ENCODE measurements at places on chromosomes 7 and 10.

- DNase-seq = no peak
Observed at GRCh38 chr10:9068003-9068402, 1013.5 kb downstream of the GATA3 start.

DNA sequence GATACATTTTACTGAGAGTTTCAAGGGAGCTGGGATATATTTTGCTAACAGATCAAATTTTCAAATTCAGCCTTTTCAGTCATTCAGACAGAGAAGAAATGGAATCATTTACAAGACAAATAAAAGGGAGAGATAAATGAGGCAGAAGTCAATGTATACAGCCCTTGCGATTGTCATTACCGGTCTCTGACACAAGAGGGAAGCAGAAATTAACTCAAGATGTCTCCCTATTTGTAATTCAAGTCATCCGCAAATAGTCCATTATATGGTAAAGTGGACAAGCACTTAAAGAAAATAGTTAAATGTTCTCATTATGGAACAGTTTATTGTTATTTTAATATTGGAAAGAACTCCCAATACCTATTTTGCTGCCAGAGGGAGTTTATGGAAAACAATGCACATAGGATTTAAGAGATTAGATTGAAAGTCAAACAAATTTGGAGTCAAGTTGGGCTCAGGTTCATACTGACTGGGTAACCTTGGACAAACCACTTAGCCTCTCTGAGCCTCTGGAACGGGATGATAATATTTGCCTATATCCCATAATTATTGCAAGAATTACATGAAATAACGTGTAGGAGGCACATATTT is 89.3 kb upstream of the PRKCQ start:
- DNase-seq = no peak

- no peak for DNase-seq
Observed at GRCh38 chr10:6255548-6256061, 52.9 kb downstream of the PFKFB3 start.

DNA sequence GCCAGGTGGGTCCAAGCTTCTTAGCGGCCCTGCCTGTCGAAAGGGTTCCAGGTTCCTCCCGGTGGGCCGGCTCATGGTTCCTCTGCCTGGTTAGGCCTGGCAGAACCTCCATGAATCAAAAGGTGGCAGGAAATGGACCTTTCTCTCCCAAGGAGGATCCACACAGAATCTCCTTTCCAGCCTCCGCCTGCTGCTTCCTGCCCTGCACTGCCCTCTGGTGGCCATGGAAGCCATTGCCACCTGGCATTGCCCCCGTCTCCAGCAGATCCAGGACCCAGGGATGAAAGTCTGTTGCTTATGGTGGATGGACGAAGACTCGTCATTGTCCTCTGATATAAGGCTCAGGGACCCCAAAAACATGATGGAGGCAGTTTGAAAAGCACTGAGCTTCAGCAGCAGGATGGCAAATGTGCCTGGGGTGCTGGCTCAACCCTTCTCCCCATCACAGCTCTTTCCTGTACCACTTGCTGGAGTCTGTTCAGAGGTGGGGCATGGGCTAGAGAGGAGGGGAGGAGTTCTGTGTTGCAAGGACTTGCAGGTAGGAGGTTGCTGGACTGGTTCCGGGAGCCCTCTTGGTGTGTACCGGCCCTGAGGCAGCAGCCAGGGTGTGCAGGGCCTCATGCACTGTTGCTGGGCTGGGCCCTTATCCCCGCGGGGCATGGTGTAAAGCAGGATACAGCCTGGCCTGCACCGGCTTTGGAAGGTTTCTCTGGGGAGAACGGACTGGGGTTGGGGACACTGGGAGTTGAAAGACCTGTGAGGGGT is 11.3 kb upstream of the INMT start:
- peak; percentile 27 for DNase-seq

GRCh38 chr10:104021246-104021645 is 54.3 kb downstream of the SLK start:
- no peak for DNase-seq

DNA sequence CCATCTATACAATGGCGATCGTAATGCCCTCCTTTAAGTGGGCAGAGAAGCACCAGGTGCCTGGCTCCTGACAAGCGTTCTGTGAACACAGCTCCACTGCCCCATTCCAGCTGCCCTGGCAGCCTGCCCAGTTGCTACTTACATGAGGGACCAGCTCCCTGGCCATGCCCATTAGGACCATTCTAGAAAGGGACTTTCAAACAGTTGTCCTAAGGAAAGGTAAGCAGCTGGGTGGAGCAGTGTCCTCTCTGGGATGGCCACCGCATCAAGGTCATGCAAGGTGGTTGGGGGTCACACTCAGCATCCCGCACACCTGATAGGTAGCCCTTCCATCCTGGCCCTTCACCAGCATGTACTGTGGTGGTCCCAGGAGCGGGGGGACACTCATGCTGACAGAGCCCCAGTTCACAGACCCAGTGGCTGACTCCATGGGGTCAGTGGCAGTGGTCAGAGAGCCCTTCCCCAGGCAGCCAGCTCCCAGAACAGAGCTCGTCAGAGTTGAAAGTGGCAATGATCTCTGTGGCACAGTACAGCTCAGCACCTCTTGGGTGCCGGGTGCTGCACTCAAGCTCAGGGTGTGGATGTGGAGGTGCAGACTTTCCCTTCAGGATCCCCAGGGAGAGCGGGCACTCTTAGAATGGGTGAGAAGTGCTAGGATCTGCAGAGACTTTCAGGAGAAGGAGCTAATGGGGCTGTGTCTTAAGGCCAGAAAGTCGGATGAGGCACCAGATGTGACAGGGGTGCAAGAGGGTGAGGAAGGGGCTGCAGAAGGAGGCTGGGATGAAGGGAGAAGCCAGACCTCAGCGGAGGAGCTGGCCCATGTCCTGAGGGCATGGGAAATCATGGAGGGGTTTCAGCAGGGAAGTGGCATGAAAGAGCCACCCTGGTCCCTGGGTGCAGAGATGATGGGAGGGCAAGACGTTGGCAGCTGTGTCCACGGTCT is 10.9 kb downstream of the MMRN2 start:
- DNase-seq = no peak

DNA sequence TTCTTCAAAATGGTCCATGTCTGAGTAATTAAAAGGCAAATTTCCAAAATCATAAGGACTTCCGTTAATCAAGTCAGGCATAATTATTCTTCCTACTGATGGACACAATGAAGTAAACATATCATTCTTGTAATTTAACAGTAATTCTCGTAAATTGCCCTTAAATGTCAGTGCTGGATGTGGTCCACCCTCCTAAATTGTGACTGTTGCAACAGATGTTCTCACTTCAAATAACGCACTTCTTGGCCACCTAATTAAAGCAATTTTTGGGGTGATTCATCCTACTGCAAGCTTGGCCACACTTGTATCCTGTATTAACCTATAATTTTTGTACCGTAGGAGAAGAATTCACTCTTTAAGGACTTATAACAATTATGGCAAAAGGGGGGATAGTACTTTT is 1.9 kb downstream of the COL1A2 start:
- DNase-seq = no peak

GRCh38 chr10:95881316-95881715 is 26.5 kb upstream of the CC2D2B start:
- no peak for DNase-seq

DNA sequence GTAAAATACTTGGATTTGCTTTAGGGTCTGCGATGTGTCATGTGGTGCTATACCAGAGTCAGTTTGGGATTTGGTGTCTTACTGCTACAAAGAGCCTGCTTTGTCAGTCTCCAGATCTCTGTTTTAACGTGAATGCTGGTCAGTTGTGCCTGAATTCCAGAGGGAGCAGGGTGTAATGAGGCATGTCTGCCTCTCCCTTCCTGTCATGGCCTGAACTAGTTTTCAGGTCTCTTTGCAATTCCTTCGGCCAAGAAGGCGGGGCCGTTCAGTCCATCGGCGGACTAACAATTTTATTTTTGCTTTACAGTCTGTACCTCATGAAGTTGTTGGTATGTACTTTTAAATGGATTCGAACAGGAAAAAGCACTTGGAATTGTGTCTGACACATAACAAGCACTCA is 465.1 kb upstream of the ADARB2 start:
- no peak for DNase-seq

DNA sequence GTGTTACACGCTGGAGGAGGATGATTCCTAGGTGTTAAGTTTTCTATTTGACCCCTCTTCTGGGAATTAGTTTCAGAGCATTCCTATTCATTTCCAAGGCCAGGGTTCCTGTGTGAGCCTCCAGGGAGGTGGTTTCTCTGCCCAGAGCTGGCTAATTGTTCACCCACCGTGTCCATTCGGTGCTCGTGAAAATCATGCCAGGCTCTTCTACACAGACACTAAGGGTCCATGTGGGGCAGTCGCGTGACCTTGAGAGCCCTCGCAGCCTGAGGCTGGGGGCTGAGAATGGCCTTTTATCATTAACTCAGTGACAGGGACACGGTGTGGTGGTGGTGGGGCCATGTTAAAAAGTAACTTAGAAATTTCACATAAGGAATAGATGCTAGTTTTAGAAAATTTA is 83.7 kb downstream of the EMX2 start:
- DNase-seq = no peak

- no peak for DNase-seq
Observed at GRCh38 chr10:118339111-118339510, 3.0 kb downstream of the FAM204A start.

- DNase-seq = no peak
Observed at GRCh38 chr7:20241194-20241910, 24.2 kb upstream of the MACC1 start.

DNA sequence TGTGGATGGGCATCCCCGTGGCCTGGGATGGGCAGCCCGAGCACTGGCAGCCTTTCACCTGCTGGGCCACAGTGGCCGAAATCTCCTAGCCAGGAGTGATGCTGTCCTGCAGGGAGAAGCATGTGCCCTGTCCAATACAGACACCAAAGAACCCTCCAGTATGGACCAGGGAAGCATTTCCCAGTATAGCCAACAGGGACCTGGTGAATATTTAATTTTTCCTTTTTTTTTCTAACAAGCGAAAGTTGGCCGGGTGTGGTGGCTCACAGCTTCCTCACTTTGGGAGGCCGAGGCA is 11.0 kb downstream of the IMPDH1 start:
- DNase-seq = no peak

DNA sequence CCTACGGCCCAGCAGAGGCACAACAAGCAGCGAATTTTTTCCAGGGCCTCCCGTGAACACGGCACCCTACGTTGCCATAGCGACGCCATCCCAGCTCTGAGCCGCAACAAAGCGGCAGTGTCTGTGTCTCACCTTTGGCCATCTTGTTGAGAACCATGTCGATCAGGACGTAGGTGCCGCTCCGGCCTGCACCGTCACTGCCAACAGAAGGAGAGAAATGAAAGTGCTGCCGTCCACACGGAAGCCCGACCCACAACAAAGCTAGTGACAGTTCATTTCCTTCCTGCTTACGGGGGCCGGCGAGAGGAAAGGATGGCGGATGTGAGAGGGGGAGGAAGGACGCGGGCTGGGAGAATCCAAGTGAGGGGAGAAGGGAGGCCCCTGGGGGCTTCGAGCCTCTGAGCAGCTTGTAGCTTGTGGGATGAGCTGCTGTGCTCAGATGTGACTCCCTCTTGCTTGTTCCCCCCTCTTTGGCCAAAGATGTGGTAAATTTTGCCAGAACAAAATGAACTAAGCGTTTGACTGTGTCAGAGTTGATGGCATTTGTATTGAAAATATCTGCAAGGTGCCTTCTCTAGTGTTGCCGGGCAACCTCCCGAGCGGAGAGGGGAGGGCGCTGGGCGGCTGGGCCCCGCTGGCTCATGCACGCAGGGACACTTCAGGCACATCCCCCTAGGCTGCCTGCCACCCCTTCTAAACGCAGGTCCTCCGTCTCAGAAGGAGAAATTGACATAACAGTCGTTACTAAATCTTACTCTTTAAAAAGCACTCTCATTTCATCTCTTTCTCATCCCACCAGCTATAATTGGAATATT is 232.2 kb downstream of the DNAJB6 start:
- DNase-seq = peak; percentile 40

DNA sequence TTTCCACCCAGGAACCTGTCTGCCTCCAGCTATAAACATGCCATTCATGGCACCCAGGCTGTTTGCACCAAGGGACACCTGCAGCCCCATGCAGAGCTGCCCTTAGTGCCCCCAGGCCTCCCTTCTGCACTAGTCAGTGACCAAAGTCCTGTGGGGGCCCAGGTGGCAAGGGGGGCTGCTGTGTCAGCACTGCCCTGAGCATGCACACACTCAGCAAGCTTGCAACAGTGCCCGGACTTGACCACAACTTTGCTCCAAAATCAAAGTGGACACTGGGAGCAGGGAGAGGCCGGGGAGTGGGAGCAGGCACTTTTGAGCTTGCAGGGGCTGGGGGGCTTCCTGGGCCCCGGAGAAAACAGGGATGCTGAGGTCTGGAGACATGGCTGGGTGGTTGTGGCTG is 192.9 kb upstream of the MBL2 start:
- DNase-seq = no peak

GRCh38 chr7:112292162-112292561 is 85.7 kb downstream of the ZNF277 start:
- DNase-seq = no peak

DNA sequence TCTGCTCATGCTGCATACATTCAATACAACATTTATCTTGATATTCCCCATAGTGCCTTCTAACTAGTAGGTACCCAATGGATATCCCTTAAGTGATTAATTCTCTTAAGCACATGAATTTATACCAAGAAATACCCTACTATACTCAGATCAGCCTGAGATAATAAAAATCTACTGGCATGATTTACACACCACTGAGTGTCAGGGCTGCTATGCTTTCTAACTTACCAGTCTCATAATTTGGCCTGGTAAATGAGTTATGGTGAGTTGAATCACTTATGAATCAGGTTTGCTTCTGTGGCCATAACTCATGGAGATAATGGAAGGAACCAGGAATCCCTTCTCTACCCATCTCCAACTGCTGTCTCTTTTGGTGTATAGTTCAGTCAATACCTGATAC is 122.8 kb downstream of the THSD7A start:
- DNase-seq = no peak

DNA sequence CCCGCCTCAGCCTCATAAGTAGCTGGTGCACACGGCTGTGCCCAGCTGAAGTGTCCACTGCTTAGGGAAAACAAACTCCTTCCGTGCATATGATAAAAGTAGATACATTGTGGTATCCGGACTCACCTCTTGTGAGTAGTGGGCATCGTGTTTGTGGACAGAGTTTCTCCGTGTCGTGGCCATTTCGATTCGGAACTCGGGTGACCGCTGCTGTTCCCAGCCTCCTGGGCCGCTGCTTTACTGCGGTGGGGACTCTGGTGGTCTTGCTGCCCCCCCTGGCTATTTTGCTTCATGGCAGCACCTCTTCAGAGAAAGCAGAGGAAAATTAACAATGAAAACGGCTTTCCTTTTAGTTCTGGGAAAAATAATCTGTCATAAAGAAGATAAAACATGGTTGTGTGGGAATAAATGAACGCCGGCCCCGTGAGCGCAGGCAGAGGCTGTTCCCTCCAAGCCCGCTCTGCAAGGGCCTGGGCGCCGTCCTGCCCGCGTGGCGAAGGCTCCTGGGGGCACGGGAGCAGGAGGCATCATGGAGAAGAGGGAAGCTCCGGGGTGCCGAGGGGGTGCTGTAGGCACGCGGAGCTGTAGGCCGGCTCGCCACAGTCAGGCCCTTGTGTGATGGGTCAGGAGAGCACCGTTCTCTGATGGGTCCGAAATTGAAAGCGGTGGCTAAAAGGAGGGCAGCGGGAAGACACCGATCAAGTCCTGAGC is 107.4 kb downstream of the ACTR3B start:
- no peak for DNase-seq

- no peak for DNase-seq
Observed at GRCh38 chr7:120856621-120857352, 1.2 kb downstream of the TSPAN12 start.

- DNase-seq = no peak
Observed at GRCh38 chr10:6300106-6300783, 97.5 kb downstream of the PFKFB3 start.
